Naive thymus-derived CD8-positive, alpha-beta T cell (primary cell): ENCODE measurements at places on chromosomes 3 and 15.

DNA sequence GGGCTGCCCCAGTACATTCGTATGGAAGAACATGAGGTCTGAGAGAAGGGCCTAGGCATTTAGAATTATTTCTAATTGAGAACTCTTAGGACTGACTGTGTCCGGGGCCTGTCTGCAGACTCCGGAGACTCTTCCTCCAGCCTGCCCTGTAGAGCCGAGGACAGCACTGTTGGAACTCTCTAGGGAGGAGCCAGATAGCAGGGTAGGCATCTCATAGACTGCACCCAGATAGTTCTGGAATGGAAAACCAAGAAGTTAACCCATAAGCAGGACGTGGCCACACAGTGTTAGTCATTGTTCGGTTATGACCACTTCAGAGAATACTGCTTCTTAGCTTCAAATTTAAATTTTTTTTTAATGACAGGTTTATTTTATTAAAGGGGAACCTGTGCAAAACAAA, 59.5 kb downstream of the SNRK start:
- no peak for DNase-seq

GRCh38 chr3:20111836-20112235, 71.6 kb downstream of the KAT2B start:
- no peak for DNase-seq

GRCh38 chr3:127032296-127032990, 49.5 kb downstream of the PLXNA1 start:
- no peak for DNase-seq

DNA sequence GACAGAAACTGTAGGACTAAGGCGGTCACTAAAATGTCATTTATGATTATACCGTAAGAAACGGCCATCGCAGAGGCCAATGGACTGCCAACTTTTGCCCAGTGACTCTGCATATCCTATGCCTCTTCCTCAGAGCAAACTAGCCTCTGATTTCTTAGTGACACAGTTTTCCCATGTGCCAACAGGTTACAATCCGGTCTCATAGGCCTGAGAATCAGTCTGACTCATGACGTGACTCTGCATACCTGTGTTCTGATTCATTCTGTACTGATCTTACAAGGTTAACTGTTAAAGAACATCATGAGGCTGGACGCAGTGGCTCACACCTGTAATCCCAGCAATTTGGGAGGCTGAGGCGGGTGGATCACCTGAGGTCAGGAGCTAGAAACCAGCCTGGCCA, 17.8 kb downstream of the RUBCN start:
- no peak for DNase-seq

DNA sequence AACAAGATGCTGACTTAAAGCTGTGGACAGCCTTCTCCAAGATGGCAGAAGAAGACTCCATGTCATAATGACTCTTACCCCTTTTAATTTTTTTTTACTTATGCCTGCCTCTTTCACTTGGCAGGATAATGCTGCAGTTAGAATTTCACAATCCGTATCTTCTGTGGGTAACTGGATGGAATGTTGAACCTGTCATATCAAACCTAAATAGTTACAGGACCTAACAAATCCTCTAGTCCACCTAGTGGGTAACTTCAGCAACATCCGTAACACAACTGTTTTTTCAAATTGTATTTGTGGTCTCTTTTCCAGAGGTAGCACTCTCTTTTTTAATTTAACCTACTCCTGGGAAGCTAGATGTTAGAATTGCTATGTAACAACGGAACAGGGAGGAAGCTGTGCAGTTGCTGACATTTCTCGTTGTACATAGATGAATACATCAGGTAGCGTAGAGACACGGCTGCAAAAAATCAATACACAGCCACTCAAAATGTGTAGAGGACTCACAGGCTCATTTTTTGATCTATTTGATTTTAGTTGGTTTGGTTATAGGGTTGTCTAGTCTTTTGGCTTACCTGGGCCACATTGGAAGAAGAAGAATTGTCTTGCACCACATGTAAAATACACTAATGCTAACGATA, 43.9 kb upstream of the TRPM1 start:
- no peak for DNase-seq

- DNase-seq, result no peak
These were observed 73.1 kb upstream of the COL8A1 start for GRCh38 chr3:99565331-99565730.
